ENCODE measurements at places on chromosomes 7 and 10. TPM values are rescaled to one million over a fixed set of nuclear protein-coding genes. Genes with fewer than 3 reads are reported as not detected.

GRCh38 chr7:157660971-157661610 lies 324.3 kb downstream of the DNAJB6 start:
- no peak for DNase-seq

- DNase-seq: no peak
Measured at GRCh38 chr7:106037489-106038176, 74.5 kb downstream of the SYPL1 start.

GRID2IP gene
- polyA plus RNA-seq: not detected

H2BK1 gene
- not detected for polyA plus RNA-seq

ADAMTS14 gene
- polyA plus RNA-seq: not detected

GOLGA7B gene
- polyA plus RNA-seq: 0.62 TPM

DRGX gene
- polyA plus RNA-seq: not detected

DNA sequence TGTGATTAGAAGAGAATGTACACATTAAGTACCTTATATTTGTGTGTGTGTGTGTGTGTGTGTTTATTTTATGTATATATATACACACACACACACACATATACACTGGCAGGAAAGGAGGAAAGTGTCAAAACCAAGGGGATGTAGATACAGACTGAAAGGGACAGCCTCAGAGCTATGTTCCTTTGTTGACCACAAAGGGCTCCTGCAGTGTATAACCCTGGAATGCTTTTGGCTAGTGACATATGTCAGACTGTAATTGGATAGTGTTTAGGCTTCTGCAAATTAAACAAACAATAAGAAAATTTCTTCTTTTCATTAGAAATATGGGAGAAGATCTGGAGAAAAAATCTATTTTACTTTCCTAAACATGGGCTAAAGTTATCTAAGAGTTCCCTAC lies 15.9 kb downstream of the GBF1 start:
- DNase-seq: no peak

DNA sequence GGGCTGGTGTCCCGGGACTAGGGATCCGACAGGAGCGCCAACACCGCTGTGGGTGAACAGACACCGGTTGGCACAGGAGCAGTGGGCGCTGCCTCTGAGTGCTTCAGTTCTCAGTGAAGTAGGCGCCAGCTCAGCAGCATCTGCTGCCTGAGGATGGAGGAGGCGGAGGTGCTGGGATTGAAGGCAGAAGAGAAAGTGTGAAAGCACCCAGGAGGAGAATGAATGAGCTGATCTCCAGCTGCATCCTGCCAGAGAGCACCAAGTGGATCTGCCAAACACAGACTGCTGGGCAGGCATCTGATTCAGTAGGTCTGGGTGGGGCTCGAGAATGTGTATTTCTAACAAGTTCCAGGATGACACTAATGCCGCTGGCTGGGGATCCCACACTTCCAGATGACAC lies 74.5 kb downstream of the LANCL2 start:
- no peak for DNase-seq

- no peak for DNase-seq
Measured at GRCh38 chr10:114647545-114648138, 10.4 kb downstream of the ABLIM1 start.

DNA sequence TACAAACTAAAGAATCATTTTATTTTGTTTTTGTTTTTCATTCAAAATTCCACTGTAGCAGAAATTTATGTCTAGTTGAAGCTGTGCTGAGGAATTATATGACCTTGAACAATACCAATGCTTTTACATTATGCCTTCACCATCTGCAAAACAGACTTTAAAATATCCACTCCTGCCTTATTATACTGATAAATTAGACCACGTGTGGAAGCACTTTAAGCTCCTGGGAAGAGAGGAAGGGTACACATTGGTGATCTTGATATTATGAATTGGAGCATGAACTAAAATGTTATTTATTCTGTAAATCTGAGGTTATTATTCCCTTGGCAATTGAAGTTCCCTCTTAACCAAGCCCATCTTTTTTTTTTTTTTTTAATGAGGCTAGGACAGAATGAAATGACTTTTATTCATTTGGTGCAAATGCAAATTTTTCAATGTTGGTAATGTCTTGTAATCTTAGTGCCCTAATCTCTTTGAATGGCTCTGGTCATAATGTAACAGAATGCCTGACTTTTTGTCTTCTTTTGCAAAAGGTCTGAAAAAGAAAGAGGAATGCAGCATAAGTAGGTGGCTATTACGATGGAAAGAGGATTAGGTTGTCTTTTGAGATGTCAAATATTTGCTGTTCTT lies 139.9 kb upstream of the COBL start:
- DNase-seq: no peak

- no peak for DNase-seq
Measured at GRCh38 chr10:96043893-96044715, 721 bp downstream of the CCNJ start.

MKX gene
- not detected for polyA plus RNA-seq

DNA sequence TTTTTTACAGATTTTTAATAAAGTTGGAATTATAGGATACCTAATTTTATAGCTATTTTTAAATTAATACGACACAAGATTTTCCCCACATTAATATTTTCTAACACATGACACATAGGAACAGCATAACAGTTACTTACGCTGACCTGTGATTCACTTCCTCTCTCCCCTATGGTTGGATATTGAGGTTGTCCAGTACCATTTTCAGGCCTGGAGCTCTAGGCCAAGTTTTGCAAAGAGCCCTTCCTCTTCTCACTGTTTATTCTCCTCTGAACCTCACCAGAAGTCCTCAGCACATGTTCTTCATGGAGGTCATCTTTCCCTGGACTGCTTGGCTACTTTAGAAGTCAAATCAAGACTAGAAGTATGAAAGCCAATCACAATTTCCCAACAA lies 28.2 kb downstream of the LYZL1 start:
- DNase-seq: no peak

IL2RA gene
- 0.85 TPM for polyA plus RNA-seq

GSTO2 gene
- polyA plus RNA-seq: 1.3 TPM

DNA sequence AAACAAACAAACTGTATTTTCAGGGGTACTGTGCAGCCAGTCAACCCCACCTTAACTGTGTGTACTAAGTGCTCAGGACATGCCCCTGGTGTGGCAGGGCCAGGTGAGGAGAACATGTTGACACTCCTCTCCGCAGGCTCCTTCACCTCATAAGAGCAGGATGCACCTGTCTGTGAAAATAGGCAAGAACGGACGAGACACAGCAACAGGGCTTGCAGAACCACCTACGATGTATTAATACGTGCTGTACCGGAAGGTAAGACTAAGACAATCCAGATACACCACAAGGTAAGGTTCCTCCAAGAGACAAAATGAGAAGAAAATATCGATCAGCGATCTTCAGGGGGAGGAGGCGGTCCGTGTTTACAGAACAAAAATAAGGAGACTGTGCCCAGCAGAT lies 65.8 kb upstream of the CAMK2B start:
- no peak for DNase-seq

DNA sequence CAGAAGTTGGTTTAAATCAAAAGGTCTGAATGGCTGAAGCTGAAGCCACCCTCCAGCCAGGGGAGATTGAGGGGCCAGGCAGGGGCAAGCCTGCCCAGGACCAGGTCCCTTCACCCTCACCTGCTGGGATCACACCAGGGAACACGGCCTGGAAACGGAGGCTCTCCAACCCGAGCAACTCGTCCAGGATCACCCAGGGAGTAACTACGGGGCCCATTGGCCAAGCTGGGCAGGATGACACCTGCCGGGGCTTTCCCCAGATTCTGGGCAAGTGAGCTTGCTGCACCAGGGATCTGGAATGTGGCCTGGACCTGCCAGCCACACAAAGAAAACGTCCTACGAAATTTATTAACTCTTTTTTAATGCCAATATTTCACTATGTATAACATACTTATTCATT lies 30.4 kb upstream of the PPP2R2D start:
- no peak for DNase-seq

- no peak for DNase-seq
Measured at GRCh38 chr10:72308320-72308987, 34.7 kb downstream of the DDIT4 start.

DNA sequence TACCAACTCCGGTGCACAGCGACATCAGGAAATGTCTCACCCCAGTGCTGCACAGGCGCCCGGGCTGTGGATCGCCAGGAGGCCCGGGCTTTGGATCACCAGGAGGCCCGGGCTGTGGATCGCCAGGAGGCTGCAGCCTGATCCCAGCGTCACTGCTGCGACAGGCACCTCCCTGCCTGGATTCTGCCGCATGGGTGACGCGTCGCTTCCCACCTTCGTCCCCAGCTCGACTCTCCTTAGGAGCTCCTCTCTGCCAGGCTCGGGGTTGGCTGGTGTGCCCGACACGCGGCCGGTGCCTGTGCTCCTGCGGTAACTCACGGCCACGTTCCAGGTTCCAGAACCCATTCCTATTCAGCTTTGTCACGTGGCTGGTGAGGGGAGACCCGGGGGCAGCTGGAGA lies 257.5 kb downstream of the DNAJB6 start:
- DNase-seq: no peak

RARRES2 gene
- polyA plus RNA-seq: not detected

Measured in naive thymus-derived CD4-positive, alpha-beta T cell (primary cell).